ENCODE measurements at places on chromosomes 4 and X. TPM values are rescaled to one million over a fixed set of nuclear protein-coding genes. Genes with fewer than 3 reads are reported as not detected.

SPANXA2 gene
- not detected for total RNA-seq

PABPC5 gene
- total RNA-seq, result 5.0 TPM

C4orf50 gene
- total RNA-seq, result 0.32 TPM

KCTD8 gene
- 0.06 TPM for total RNA-seq

DCAF4L1 gene
- total RNA-seq, result 0.06 TPM

PTPN13 gene
- total RNA-seq, result 183 TPM

Data from neural progenitor cell (in vitro differentiated cells).